H1 (cell line): ENCODE measurements at places on chromosomes 1 and 21. TPM values are rescaled to one million over a fixed set of nuclear protein-coding genes. Genes with fewer than 3 reads are reported as not detected.
A peak's percentile ranks its signal among the peaks of the same experiment; 100 is the strongest.

GJA4 gene
- 2.7 and 3.2 TPM in 2 replicates for total RNA-seq

DNA sequence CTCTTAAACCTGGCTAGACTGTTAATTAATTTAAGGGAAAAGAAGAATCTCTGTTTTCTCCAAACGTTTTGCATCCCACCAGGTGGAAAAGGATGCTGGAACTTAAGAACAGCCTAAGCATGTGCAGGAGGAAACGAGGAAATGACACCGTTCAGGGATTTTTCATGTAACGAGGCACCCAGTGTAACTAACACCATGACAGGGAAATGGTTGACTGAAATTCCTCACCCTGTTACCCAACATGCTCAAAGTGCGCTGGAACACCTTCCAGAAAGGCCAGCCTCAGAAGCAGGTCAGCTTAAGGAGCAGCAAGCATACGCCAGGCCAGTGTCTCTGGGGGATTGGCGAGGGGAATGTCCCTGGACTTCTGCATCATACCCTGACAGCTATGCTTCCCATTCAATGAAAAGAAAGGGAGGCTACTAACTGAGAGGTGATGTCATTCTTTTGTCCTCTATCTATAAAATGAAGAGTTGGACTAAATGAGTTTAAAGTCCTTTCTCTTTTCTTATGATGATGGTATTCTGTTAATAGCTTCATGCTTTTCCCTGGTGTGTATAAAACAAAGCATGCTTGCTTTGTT lies 21.6 kb downstream of the TNN start:
- no peak for DNase-seq

DNA sequence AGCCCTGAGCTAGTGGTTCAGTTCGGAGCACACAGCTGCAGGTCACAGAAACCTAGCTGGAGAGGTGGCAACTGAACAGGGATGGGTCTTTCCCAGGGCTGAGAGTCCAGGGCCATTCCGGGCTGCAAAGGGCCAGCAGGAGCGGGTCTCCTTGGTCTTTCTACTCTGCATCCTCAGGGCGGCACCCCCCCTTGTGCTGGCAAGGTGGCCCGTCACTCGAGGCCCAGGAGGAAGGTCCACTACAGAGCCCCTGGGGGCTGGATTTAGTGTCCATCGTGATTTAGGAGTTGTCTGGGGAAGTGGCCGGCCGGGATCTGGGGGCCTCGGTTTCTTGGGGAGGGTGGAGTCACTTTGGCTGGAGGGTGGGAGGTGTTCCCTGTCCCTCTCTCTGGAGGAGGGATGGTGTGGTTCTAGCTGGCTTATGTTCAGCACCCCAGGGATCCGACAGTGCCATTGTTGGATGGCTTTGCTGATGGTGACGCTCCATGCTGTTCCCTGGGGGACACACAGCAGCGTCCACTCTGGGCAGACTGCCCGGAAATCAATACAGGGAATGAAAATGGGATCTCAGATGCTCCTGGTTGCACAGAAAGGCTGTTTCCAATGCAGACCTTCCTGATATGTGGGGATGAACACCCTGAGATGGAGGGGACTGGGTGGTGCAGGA lies 64.4 kb downstream of the UMODL1 start:
- DNase-seq = no peak

UBE2G2 gene
- 93.0 and 101 TPM in 2 replicates for total RNA-seq

DNA sequence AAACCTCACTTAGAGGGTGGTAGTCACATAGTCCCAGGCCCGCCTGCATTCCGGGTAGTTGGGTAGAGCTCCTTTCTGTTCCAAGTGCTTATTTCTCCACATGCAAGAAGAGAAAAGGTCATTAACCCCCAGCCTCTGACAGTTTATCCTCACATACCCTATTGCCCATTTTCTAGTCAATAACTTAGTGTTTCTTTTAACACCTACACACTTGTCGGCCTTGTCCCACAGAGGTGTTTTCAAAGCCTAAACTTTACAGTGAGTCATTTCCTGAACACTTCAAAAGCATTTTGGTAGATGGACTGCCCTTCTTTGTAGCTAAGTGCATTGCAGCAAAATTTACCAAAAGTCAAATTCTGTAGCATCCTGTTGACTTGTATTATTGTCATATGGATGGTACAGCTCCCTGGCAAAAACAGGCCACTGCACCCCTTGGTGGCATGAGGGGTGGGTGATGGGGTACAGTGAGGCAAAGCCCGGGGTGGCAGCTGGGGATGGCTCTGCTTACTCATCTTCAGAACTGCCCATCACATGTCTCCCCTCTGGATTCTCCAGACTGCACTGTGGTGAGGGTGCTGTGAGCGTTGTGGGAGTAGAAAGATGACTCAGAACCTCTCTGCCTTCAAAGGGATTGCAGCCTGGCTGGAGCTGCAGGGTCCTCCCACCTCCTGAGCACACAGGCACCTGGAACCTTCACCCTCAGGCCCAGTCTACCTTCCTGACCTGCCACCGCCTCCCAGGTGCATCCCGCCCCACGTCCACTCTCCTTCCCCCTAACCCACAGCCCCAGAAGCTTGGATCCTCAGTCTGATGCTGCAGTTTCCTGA lies 45.8 kb upstream of the DMRTB1 start:
- peak; percentile 35 for DNase-seq

GRCh38 chr1:67748630-67749029 lies 63.6 kb downstream of the GADD45A start:
- DNase-seq = no peak

- DNase-seq = no peak
These were observed 4.3 kb upstream of the C1orf115 start for GRCh38 chr1:220685879-220686278.

DNA sequence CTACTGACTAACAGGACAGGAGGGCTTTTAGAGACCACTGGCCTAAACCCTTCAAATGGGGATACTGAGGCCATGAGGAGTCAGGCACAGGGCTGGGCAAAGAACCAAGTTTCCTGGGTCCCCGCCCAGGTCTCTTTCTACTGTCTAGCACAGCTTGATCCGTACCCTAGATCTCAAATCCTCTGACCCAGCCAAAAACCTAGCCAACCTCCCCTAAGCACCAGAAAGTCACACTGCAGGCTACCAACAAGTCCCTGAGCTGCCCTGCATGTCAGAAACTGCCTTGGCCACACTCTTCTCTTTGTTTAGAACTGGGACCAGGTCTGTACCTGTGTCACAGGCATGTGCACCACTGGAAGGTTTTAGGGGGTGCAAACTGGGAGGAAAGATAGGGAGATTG lies 33.6 kb downstream of the AHDC1 start:
- no peak for DNase-seq

DNA sequence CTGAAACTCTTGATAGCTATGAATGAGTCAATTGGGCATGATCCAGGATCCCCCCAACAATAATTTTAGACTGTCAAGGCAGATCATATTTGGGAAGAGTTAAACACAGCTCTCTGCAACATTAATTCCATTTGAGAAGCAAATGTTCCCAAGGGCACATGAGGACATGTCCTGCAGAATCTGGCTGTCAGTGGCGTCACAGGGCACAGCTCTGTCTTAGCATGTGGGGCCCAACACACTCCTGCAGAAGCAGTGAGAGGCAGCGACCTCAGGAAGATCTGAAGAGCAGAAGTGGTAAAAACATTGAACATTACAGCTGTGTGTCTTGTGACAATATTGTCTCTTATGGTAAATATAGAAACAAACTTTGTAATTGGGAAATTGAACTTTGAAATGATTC lies 197.1 kb upstream of the PBX1 start:
- no peak for DNase-seq

- DNase-seq = no peak
These were observed 22.1 kb downstream of the PRRC2C start for GRCh38 chr1:171507435-171507834.

DNA sequence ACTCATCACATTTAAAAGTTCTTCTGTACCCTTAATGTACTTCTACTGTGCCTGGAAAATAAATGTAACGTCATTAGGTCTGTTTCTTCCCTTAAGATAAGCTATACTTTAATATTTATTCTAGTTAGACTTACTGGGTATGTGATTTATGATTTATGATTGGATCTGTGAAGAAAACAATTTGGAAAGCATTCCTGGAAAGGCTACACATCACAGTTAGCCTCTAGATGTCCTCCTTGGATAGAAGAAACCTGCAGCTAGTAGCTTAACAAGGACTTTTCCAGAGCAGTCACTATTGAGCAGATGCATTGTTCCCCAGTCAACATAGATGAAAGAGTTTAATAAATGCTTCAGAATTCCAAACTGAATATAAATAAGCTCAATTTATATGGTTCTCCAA lies 22.2 kb upstream of the ABL2 start:
- no peak for DNase-seq

DNA sequence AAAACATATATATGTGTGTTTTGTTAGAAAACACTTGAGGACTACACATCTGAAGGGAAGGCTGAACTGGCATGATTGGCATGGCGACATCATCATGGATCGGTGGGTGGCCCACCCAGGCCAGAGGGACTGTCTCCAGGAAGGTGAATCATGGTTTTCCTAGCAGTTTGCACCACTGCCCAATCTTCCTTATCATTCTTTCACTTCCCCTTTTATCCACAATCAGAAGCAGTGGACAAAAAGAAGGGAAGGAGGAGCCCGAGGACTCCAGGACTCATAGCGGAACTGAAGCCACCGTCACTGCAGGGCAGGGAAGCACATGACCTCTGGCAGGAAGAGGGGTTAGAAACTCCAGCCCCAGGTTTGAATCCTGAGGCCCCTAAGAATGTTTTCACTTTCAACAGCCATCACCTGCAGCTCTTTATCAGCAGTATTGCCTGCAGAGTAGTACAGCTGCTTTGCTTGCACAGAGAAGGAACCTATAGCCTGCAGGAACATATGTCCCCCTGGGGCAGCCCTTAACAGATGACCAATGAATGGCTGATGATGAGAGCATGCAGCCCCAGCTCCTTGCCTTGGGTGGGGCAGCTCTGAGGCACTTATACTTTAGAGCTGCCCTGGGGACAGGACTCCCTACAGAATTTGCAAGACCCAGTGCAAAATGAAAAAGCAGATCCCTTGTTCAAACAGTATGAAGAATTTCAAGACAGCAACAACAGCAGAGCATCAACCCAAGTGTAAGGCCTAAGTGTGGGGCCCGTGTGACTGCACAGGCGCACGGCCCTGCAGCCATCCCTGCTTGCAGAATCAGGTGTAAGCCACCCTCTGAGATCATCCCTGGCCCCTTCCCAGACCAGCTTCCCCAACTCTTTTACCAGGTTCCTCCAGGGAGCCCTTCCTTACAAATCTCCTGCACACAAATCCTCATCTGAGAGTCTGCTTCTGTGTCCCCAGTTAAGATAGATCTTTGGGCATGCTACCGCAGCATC lies 241.8 kb upstream of the IRF2BP2 start:
- DNase-seq = no peak

MYCL gene
- total RNA-seq = 28.8 and 29.9 TPM in 2 replicates

KIRREL1 gene
- total RNA-seq = 39.0 and 41.8 TPM in 2 replicates

DNA sequence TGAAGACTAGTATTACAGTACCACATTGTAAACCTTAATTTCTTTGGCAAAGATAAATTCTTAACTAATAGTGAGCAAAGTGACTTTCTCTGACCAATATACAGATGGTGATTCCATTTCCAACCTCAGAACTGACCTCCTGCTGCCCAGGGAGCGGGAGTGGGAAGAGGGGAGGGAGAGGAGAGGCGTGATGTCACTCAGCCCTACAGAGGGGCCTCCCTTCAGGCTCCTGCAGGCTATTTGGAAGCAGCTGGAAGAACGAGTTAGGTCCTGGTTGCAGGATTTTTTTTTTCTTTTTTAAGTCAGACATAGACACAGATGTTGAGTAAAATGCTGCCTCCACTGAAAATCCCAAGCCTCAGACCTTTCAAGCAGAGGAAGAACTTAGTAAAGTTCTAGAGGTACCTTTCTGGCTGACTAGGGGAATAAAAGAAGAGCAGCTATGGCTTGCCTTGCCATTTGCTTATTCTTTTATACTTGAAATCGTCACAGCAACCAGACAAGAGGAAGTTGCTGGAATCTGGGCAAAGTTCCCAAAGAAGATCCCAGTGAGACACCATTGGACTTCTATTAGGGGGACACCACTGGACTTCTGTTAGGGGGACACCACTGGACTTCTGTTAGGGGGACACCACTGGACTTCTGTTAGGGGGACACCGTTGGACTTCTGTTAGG lies 54.5 kb downstream of the EXO1 start:
- no peak for DNase-seq

- DNase-seq = peak; percentile 85
These were observed 6.6 kb downstream of the LIN28A start for GRCh38 chr1:26417111-26417759.

GRCh38 chr1:59816318-59816878 lies 1.6 kb downstream of the HOOK1 start:
- no peak for DNase-seq

GRCh38 chr1:197200272-197200899 lies 53.9 kb upstream of the ASPM start:
- DNase-seq = no peak
